Heart right ventricle (tissue), 16 donors: ENCODE measurements at places on chromosomes 11 and 22. TPM values are rescaled to one million over a fixed set of nuclear protein-coding genes. Genes with fewer than 3 reads are reported as not detected.

C11orf42 gene
- total RNA-seq: not detected

F2 gene
- total RNA-seq: not detected

VWCE gene
- total RNA-seq: 0.51 TPM

CABP4 gene
- 0.70 TPM for total RNA-seq

SLC16A8 gene
- not detected for total RNA-seq

ALDH3B1 gene
- 4.3 TPM for total RNA-seq

SYT9 gene
- 0.42 TPM for total RNA-seq

MLC1 gene
- total RNA-seq: 0.83 TPM

SLC5A4 gene
- 0.16 TPM for total RNA-seq

LIF gene
- total RNA-seq: 2.2 TPM

MRPL16 gene
- total RNA-seq: 89.9 TPM

ZP1 gene
- total RNA-seq: 0.16 TPM

KRTAP5-2 gene
- total RNA-seq: not detected

USH1C gene
- not detected for total RNA-seq

HBB gene
- 201 TPM for total RNA-seq

RRM1 gene
- total RNA-seq: 34.4 TPM

PANX2 gene
- not detected for total RNA-seq

MS4A6E gene
- not detected for total RNA-seq

PKDREJ gene
- 0.05 TPM for total RNA-seq

NAALAD2 gene
- total RNA-seq: 1.4 TPM

OR52E8 gene
- not detected for total RNA-seq

YIF1A gene
- total RNA-seq: 49.6 TPM

APOBEC3H gene
- not detected for total RNA-seq

PANX3 gene
- not detected for total RNA-seq

SAA4 gene
- total RNA-seq: not detected

SHANK2 gene
- 0.71 TPM for total RNA-seq

SUSD2 gene
- total RNA-seq: 1.9 TPM

SLC1A2 gene
- total RNA-seq: 9.9 TPM

NOX4 gene
- total RNA-seq: 3.1 TPM

ASCC2 gene
- 33.4 TPM for total RNA-seq

KCNE3 gene
- 3.6 TPM for total RNA-seq

IL10RA gene
- total RNA-seq: 3.0 TPM

ZNF280B gene
- 0.45 TPM for total RNA-seq

WT1 gene
- 3.8 TPM for total RNA-seq
